ENCODE measurements at places on chromosomes 7 and 10. TPM values are rescaled to one million over a fixed set of nuclear protein-coding genes. Genes with fewer than 3 reads are reported as not detected.

DNA sequence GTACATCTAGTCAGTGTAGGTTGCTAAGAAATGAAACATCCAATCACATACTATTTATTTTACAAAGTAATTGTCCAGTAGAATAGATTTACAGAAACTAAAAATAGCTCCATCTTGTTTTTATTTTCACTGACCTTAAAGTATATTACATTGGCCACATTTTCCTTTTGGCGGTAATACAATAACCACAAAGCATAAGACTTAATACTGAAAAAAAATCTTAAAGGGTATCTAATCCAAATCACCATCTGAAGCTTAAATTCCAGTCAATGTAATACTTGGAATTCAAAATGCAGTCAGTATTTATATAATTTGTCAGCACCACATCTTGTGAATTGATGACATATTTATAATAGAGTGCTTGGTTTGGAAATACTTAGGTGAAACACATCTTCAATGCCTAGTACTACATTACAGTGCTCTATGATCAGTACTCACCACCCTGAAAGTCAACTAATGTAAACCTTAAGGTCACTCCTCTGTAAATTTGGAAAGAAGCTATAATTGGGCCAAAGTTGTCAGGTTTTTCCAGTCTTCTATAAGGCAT, 8.9 kb downstream of the ANKMY2 start:
- H3K4me3 ChIP-seq = no peak overlapping the region
- H3K4me1 ChIP-seq = peaks cover 5% of the 10 kb centered on the region
- DNase-seq = no peak
- H3K27ac ChIP-seq = no peak overlapping the region
- H3K36me3 ChIP-seq = peaks cover 8% of the 10 kb centered on the region

The HABP2 gene
- not detected for total RNA-seq

DNA sequence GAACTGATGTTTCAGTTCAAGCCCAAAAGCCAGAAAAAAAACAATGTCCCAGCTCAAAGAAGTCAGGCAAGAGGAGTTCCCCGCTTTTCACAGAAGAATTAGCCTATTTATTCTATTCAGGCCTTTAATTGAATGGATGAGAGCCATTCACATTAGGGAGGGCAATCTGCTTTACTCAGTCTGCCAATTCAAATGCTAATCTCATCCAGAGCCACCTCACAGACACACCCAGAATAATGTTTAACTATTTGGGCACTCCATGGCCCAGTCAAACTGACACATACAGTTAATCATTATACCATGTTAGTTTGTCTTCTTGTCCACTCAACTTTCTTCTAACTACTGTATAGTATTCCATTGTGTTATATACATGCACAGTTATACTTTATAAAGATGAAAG, 2.6 kb upstream of the NPSR1 start:
- H3K27ac ChIP-seq = no peak overlapping the region
- DNase-seq = no peak
- H3K4me3 ChIP-seq = no peak overlapping the region
- no peaks in the 10 kb centered on the region for H3K36me3 ChIP-seq
- no peaks in the 10 kb centered on the region for H3K4me1 ChIP-seq

The SPOCK2 gene
- 139 TPM for total RNA-seq

Measured in activated T-helper 1 cell treated with anti-CD3 and anti-CD28 coated beads, Interleukin-12 subunit alpha, Interleukin-12 subunit beta, Interleukin-2, Interleukin-4 antibody, amounts not matched to agents 30 ng/mL and 10 ng/mL and 1 ng/mL, durations not matched to agents 14 hours and 24 hours and 36 hours (primary cell).